ENCODE measurements at places on chromosomes 7 and 10. TPM values are rescaled to one million over a fixed set of nuclear protein-coding genes. Genes with fewer than 3 reads are reported as not detected.

The NYAP1 gene
- 0.67 TPM for total RNA-seq

The SPAM1 gene
- total RNA-seq = not detected

The CD36 gene
- total RNA-seq = 0.21 TPM

The PLCE1 gene
- total RNA-seq = 0.05 TPM

The SPAG6 gene
- 0.37 TPM for total RNA-seq

The GIMAP6 gene
- total RNA-seq = 35.1 TPM

The ZNF239 gene
- 2.6 TPM for total RNA-seq

The PSTK gene
- total RNA-seq = 6.5 TPM

The OR2A42 gene
- not detected for total RNA-seq

The CPA2 gene
- total RNA-seq = not detected

The GRM3 gene
- not detected for total RNA-seq

The GATA3 gene
- total RNA-seq = 50.2 TPM

DNA sequence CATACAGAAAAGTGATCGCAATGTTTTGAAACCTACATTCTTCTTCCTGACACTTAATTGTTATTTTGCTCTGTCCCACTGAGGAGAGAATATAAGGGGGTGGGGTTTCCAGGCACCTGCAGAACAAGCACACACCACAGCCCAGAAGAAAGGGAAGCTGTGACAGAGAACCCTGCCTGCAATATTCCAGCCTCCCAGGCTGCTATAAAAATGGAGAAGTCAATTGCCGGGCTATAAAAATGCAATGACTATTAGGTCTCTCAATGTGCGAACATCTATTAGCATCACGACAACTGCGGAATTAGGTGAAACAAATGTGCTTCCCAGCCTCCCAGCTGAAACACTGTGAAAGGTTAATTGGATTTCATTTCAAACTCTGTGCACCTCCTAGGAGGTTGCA is 145.3 kb upstream of the FRMD4A start:
- no peaks in the 10 kb centered on the region for H3K36me3 ChIP-seq
- DNase-seq = no peak
- no peaks in the 10 kb centered on the region for H3K4me1 ChIP-seq
- peaks cover 41% of the 10 kb centered on the region for H3K27me3 ChIP-seq
- no peak overlapping the region for H3K4me3 ChIP-seq

- no peaks in the 10 kb centered on the region for H3K27me3 ChIP-seq
- H3K4me3 ChIP-seq = no peak overlapping the region
- H3K4me1 ChIP-seq = no peaks in the 10 kb centered on the region
- H3K27ac ChIP-seq = no peak overlapping the region
Observed at GRCh38 chr7:120030876-120031275, 242.1 kb upstream of the KCND2 start.

DNA sequence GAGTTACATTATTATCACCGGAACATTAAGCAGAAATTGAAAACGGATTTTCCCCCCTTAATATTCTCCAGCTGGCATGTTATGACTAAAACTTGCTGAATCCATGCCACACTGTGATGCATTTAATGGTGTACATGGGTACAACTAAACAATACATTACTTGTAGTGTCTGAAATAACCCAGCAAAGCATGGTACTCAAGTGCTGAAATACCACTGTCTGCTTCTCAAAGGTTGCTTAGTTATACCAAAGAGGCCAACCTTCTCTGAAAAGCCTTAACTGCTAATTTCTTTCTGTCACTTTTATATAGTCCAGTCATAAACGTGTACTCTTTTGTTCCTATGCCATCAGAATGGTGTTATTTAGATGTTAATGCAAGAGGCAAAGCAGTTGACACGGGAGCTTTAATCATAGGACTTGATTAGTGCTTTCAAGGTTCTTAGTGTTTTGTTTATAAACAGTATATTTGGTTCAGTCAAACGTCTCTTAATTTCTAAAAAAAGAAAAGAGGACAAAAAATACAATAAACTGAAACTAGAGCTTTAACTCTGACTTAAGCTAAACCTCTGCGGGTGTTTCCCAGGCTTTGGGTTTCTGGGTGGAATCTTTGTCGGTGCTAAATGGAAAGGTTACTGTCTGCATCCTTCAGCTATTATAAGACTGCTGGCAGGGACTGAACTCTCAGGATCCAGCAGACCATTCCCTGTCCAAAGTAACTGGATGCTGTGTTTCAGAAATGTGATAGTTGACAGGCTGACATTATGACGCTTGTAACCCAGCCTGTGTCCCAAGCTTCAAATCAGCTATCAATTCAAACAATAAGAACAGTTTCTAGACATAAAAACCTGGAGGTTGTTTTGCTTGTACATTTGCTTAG is 202.6 kb downstream of the PPP1R3A start:
- no peaks in the 10 kb centered on the region for H3K4me1 ChIP-seq
- no peaks in the 10 kb centered on the region for H3K36me3 ChIP-seq
- H3K4me3 ChIP-seq = no peak overlapping the region
- H3K27me3 ChIP-seq = no peaks in the 10 kb centered on the region
- H3K27ac ChIP-seq = no peak overlapping the region
- no peak for DNase-seq

- no peaks in the 10 kb centered on the region for H3K4me1 ChIP-seq
- H3K27ac ChIP-seq = no peak overlapping the region
- H3K4me3 ChIP-seq = no peak overlapping the region
- DNase-seq = no peak
- no peaks in the 10 kb centered on the region for H3K27me3 ChIP-seq
- no peaks in the 10 kb centered on the region for H3K36me3 ChIP-seq
Observed at GRCh38 chr10:44101082-44101481, 283.8 kb downstream of the CXCL12 start.

DNA sequence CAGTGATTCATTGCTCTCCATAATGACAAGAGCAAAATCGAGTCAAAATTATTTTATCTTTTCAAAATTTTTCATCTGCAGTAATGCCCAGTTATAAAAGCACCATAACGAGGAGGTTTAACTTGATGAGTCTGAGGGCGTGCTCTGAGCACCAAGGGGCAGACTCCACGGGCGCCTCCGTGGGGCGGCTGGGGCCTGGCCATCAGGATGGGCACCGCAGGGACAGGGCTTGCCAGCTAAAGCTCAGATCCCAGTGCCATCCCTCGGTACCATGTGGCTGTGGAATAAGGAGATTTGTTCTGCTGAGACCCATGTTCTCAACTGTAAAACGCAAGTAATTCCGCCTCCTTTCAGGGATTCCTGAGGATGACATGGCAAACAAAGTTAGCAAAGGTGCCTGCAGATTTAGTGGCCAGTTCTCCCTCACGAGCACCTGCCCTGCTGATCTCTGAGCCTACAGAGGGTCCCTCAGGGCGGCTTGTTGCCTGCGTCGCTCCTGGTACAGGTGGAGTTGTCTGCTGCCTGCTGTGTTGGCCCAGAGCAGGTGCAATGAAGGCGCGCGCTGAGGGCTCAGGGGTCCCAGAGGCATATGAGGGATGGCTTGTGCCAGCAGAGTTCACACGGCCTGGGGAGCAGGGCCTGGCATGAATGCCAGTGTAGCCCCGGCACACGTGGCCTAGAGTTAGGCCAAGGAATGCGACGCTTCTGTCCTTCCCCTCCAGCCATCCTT is 584.4 kb downstream of the TCERG1L start:
- no peaks in the 10 kb centered on the region for H3K27me3 ChIP-seq
- no peak overlapping the region for H3K4me3 ChIP-seq
- H3K27ac ChIP-seq = no peak overlapping the region

GRCh38 chr7:134910968-134911367 is 75.3 kb upstream of the AGBL3 start:
- H3K4me3 ChIP-seq = no peak overlapping the region
- H3K4me1 ChIP-seq = peaks cover 26% of the 10 kb centered on the region
- H3K36me3 ChIP-seq = no peaks in the 10 kb centered on the region
- no peak for DNase-seq

GRCh38 chr10:127353544-127353943 is 157.2 kb upstream of the INSYN2A start:
- no peak overlapping the region for H3K4me3 ChIP-seq
- no peak for DNase-seq
- no peak overlapping the region for H3K27ac ChIP-seq
- H3K4me1 ChIP-seq = no peaks in the 10 kb centered on the region
- peaks cover 9% of the 10 kb centered on the region for H3K27me3 ChIP-seq
- H3K36me3 ChIP-seq = no peaks in the 10 kb centered on the region

GRCh38 chr7:46908770-46909169 is 673.1 kb downstream of the TNS3 start:
- no peaks in the 10 kb centered on the region for H3K36me3 ChIP-seq
- no peak for DNase-seq
- no peak overlapping the region for H3K27ac ChIP-seq

DNA sequence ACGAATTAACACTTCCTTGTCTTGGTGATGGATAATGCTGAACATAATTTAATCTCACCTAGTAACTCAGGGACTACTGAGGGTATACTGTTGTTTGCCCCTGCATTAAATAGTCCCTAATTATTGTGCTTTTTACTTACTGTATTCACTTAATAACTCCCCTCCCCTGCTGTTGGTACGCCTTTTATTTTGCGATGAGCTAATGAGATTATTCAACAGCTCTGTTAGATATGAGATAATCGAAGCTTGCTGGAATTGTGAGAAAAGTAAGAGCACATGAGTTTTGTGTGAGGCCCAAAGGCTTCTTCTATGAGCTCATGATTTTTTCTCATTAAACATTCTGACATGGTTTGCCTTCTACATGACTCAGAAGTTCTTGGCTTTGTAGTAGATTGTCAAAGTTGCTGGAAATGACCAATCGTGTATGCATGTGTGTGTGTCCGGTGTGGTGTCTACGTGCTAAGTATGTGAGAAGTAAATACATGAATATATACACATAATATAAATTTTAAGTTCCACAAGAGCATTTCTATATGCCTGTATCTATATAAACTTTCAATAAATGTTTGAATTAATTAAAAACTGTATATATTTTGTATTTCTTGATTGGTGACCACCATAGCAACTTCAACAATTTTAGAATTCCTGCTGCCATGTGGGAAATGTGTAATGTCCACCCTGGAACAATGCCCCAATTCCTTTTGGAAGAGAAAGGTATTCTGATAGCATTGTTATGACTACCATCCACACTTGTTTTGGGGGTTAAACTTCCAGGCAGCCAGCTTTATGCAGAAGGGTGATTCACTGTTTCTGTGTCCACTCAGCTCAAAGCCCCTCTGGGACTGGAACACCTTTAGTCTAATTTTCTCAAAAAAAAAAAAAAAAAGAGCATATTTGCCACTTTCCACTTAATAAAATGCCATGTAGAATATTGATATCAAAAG is 106.2 kb downstream of the SAMD9 start:
- H3K27me3 ChIP-seq = peaks cover 26% of the 10 kb centered on the region
- H3K36me3 ChIP-seq = no peaks in the 10 kb centered on the region
- no peak overlapping the region for H3K4me3 ChIP-seq
- H3K27ac ChIP-seq = no peak overlapping the region
- peaks cover 16% of the 10 kb centered on the region for H3K4me1 ChIP-seq
- no peak for DNase-seq

GRCh38 chr10:128976856-128977255 is 490.2 kb upstream of the MGMT start:
- no peak overlapping the region for H3K27ac ChIP-seq
- DNase-seq = no peak
- H3K4me1 ChIP-seq = no peaks in the 10 kb centered on the region
- no peaks in the 10 kb centered on the region for H3K36me3 ChIP-seq
- H3K27me3 ChIP-seq = peaks cover 6% of the 10 kb centered on the region
- no peak overlapping the region for H3K4me3 ChIP-seq

GRCh38 chr10:111076191-111076681 is 593 bp upstream of the ADRA2A start:
- peak overlapping the region; percentile 84 for H3K4me3 ChIP-seq
- H3K27ac ChIP-seq = no peak overlapping the region
- DNase-seq = peak; percentile 62
- H3K36me3 ChIP-seq = peaks cover 7% of the 10 kb centered on the region

DNA sequence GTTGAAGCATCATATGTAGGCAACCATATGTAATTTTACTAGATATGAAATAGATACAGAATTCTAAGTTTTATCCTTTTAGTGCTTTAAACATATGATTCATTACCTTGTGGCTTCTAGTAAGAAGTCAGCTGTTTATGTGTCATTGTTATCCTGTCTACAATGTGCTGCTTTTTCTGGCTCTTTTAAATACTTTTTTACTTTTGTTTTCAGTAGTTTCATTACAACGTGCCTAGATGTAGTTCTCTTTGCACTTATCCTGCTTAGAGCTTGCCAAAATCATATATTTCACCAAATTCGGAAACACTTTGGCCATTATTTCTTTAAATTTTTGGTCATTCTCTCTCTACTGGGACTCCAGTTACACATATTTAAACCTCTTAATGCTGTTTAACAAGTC is 26.4 kb downstream of the YAE1 start:
- no peak for DNase-seq
- peaks cover 47% of the 10 kb centered on the region for H3K4me1 ChIP-seq
- peak overlapping the region; percentile 91 for H3K4me3 ChIP-seq

DNA sequence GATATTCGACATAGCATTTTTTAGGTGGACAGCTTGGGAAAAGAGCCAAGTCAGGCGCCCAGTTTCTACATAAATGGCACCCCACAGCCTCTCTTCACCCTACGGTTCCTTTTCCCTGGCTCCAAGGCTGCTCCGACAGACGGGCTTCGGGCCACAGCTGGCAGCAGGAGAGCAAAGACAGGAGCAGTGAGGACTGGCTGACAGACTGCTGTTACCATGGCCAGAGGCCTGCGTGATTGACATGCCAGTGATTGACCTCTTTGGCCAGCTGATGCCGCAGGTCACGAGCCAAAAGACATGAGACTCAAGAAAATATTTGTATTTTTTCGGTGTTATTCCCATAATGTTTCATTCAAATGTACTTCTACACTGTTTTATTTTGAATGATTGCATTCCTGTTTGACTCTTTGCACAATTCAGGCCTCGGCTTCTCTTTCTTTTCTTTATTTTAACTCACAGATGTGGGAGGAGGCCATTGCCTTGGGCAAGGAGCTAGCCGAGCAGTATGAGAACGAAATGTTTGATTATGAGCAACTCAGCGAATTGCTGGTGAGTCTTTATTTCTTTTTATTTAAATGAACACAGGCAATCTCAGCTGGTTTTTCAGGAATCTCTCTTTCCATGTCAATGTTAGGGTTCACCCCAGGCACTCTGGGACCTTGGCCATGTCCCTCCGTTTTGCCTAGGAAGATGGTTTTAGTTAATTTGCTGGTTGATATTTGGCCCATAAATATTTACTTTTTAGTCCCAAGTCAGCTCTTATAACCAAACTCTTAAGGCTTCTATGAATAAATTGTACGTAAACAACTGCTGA is 146.3 kb upstream of the NPS start:
- no peak for DNase-seq
- H3K4me1 ChIP-seq = no peaks in the 10 kb centered on the region

GRCh38 chr10:50574305-50574704 is 49.5 kb downstream of the SGMS1 start:
- H3K27ac ChIP-seq = no peak overlapping the region
- no peak for DNase-seq
- no peaks in the 10 kb centered on the region for H3K36me3 ChIP-seq
